Osteoblast (primary cell): ENCODE measurements at places on chromosomes 6 and 20. TPM values are rescaled to one million over a fixed set of nuclear protein-coding genes. Genes with fewer than 3 reads are reported as not detected.

SMOC2 gene
- total RNA-seq, result 0.36 and 10.6 TPM in 2 replicates

ABHD16B gene
- total RNA-seq, result not detected in 2 replicates

ULBP3 gene
- 11.2 and 12.7 TPM in 2 replicates for total RNA-seq

GABRR2 gene
- not detected in 2 replicates for total RNA-seq

GSTA2 gene
- total RNA-seq, result not detected in 2 replicates

CYP39A1 gene
- 4.1 and 4.3 TPM in 2 replicates for total RNA-seq

BMP5 gene
- total RNA-seq, result 0.36 and 0.59 TPM in 2 replicates

FAM229B gene
- total RNA-seq, result 11.6 and 17.4 TPM in 2 replicates

PROKR2 gene
- not detected in 2 replicates for total RNA-seq

SMIM13 gene
- 8.0 and 8.3 TPM in 2 replicates for total RNA-seq

HLA-DPA1 gene
- total RNA-seq, result 5.4 and 30.4 TPM in 2 replicates

SYNE1 gene
- 221 and 240 TPM in 2 replicates for total RNA-seq

WFDC10B gene
- not detected in 2 replicates for total RNA-seq

PLCG1 gene
- total RNA-seq, result 72.4 and 73.7 TPM in 2 replicates

DEFB124 gene
- not detected in 2 replicates for total RNA-seq
